M059J (cell line): ENCODE measurements at places on chromosomes 6 and 20.

DNA sequence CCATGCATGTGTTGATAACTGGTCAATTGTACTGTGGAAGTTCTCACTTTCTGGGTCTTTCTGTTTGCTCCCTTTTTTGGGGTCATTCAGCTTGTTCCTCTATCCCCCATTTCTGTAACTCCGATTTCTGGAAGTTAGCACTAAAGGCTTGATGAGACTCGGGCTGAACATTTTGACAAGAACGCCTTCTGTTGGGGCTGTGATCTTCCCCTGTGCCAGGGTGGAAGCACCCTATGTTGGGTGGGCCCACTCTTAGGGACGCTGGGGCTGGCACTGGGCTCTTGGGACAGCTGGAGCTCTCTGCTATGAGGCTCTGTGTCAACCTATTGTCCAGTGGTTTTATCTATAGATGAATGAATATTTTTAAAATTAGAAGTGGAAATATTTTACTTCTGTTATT is 60.1 kb upstream of the FRMD1 start:
- DNase-seq = no peak

GRCh38 chr6:26156105-26156849 is 69.0 kb downstream of the HFE start:
- DNase-seq = peak; percentile 93

DNA sequence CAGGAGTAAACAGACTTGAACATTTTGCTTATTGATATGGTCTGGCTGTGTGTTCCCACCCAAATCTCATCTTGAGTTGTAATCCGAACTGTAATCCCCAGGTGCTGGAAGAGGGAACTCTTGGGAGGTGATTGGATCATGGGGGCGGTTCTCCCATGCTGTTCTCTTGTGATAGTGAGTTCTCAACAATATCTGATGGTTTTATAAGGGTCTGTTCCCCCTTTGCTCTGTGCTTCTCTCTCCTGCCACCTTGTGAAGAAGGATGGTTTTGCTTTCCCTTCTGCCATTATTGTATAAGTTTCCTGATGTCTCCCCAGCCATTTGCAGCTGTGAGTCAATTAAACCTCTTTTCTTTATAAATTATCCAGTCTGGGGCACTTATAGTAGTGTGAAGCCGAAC is 40.0 kb downstream of the MYLIP start:
- DNase-seq = peak; percentile 50

- no peak for DNase-seq
These were observed 169.5 kb downstream of the VEGFA start for GRCh38 chr6:43939281-43940070.

DNA sequence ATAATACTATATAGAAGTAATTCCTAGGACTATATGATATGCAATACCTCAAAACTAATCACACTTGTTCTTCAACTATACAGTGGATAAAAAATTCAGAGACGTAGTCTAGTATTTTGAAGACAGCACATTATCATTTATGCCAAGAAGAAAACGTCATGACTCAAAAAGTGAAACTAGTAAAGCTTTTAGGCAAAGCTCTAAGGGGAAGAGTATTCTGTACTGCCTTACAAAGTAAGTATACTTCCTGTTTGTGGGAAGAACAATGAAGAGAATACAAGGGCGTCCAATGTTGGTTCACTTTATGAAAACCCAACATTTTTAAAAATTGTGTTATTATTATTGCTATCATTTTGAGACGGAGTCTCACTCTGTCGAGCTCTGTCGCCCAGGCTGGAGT is 27.9 kb downstream of the LOC128125822 start:
- DNase-seq = peak; percentile 9

DNA sequence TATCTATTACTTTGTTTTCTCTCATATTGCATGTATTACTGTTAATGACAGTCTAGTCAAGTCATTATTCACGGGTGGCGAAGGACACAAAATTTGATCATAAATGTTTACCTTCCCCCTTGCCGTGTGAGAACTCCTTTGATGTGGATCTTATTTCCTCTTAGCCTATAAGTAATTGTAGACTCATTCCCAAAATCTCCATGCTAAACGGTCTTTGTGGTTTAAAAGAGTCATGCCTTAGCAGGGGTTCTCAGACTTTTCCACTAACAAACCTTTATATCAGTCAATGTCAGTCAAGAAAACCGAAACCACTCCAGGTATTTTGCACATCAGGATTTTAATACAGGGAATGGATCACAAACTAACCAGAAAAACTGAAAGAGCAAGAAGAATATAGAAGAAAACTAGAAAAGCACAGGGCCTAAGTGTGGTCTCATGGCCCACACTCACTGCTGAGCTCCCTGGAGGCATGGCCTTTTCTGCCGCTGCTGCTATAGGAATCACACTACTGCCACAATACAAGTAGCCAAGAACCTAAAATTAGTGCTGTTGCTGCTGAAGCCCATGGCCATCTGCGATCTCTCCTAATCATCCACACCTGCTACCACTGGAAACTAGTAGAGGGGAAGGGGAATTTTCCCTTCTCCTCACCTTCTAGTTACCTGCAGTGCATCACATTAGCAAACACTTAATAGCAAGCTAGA is 186.0 kb upstream of the POU3F2 start:
- DNase-seq = peak; percentile 79

DNA sequence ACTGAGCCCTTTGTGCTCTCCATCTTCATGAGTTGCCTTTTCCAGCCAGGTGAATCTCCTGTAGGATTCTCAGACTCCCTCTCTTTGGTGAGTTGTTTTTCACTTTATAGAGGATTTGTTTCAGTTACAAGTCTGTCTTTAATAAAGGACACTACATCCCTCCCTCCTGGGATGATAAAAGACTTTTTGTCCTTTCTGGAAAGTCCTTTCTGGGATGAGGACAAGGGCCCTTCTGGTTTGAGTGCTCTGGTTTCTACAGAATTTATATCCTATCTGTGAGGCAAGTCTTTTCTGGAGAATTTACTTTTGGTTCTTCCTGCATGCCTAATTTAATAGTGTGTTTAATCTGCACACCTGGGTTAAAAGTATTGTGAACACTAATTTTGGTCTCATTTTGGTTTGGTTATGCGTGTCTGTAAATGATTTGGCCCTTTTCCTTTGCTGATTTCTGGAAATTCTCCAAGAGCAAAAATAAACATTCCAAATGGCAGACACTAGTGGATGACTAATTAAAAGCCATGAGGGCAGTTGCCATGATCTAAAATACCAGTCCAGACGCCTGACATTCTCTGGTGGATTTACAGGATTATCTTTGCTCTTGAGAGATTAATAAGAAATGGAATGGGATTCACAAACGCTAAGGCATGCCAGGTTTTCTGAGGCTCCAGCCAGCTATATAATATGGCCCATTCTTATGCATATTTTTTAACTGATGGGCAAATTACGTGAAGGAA is 44.8 kb downstream of the TCP11 start:
- DNase-seq = peak; percentile 95
